ENCODE measurements at places on chromosomes 16 and 17. TPM values are rescaled to one million over a fixed set of nuclear protein-coding genes. Genes with fewer than 3 reads are reported as not detected.
A peak's percentile ranks its signal among the peaks of the same experiment; 100 is the strongest.

The TP53TG3F gene
- polyA plus RNA-seq = not detected

The KSR1 gene
- polyA plus RNA-seq = 21.9 TPM

- DNase-seq = no peak
Measured at GRCh38 chr16:85986931-85987749, 88.2 kb downstream of the IRF8 start.

The PRSS22 gene
- polyA plus RNA-seq = not detected

DNA sequence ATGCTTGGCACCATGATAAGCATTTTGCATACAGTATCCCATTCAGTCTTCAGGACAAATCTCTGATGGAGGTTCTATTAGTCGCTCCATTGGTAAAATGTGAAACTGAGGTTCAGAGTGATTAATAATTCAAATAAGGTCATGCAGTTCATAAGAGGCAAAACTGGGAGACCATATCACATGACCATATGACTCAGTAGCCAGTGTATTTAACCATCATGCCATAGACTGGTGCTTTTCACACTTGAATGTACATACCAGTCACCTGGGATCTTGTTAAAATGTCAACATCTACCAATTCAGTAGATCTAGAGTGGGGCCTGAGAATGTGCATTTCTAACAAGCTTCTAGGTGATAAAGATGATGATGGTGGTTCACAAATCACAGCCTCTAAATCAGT, 4.3 kb downstream of the ACSM3 start:
- no peak for DNase-seq

The ZNF469 gene
- 13.3 TPM for polyA plus RNA-seq

DNA sequence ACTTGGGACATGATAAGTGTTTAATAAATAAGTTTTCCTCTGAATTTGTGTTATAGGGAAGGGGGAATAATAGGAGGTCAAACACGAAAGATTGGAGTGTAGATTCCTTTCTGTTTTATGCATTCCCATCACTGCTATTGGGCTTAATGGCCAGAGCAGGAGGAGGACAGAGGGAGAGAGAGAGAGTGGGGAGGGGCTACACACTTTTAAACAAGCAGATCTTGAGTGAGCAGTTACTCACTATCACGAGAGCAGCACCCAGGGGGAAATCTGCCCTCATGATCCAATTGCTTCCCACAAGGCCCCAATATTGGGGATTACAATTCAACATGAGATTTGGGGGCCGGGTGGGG, 505.0 kb downstream of the GRIN2A start:
- DNase-seq = no peak

GRCh38 chr17:28716740-28717577, 709 bp downstream of the RAB34 start:
- DNase-seq = peak; percentile 19

- DNase-seq = peak; percentile 98
Measured at GRCh38 chr16:87492721-87493607, at the start of gene ZCCHC14. ZCCHC14 (minus strand) TSS chr16:87493024; CDS start chr16:87492238, 786 bp downstream.

DNA sequence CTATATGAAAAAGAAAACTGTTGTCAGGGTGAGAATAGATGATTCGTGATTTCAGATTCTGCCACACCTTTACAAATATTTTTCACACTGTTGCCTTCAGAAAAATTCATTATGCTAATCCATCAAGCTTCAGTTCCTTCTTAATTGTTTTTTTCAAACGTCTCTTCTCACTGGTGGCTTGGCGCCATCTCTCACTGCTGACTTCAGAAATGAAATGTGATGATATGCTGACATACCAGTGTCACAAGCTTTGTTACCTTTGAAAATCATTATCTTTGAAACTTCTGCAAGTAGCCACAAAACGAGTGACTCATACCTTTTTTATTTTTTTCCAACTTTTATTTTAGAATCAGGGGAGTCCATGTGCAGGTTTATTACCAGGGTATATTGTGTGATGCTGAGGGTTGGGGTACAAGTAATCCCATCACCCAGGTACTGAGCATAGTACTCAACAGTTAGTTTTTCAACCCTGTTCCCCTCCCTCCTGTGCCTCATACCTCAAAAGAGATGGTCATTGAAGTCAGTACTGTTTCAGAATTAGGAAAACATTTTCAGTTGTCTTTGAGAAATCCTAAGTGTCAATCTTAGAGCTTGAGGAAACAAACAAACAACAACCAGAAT, 14.0 kb upstream of the KRT222 start:
- no peak for DNase-seq

DNA sequence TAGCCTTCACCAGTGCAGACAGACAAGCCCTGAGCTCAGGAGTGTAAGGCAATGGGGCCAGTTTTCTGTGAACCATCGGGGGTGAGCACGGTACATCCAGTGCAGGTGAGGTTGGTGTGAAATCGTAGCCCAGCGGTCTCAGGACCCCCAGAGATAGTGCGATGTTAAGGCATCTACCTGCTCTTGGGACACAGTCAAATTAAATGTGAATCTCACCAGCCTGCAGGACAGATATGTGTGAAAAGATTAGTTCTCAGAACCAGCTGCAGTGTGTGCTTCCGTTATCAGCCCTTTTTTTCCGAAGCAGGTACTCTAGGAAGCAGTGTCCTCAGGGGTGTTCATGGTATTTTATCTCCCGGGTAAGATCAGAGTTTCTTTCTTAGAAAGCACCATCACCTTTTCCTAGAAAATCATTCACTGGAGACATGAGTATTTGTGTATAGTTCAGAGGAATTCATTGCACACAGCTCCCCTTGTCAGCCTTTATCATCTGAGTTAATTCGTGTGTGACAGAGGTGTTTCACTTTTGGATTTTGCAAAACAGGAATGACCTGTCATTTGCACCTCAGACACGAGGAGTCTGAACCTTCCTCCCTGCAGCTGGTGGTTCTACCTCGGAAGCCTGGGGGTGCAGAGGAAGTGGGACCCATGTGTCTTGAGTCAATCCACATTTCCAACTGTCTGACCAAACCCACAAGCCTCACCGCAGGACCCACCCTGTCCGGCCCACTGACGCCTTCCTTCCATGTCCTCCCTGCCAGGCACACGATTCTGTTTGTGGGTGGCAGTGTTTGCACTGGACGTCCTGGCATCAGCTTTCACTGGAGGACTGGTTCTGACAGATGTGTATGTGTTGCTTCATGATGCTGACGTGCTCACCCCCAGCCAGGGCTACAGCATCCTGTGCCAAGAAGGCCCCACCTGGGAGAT, 107.8 kb downstream of the CLEC16A start:
- DNase-seq = no peak

The CES4A gene
- 4.0 TPM for polyA plus RNA-seq

The SLC16A6 gene
- 0.29 TPM for polyA plus RNA-seq

- DNase-seq = no peak
Measured at GRCh38 chr17:21357281-21357680, 18.9 kb upstream of the KCNJ12 start.

DNA sequence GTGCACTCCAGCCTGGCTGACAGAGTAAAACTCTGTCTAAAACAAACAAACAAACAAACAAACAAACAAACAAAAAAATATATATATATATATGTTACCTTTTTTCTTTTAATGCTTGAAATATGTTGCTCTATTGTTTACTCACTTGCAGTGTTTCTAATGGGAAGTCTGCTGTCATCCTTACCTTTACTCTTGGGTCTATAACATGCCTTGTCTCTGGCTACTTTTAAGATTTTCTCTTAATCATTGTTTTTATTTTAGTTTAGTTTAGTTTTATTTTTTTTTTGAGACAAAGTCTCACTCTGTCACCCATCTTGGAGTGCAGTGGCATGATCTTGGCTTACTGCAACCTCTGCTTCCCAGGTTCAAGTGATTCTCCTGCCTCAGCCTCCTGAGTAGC, 16.1 kb upstream of the TNRC6A start:
- DNase-seq = no peak

The C16orf89 gene
- polyA plus RNA-seq = 0.17 TPM

GRCh38 chr16:10635365-10636021, 55.1 kb upstream of the EMP2 start:
- no peak for DNase-seq

- peak; percentile 81 for DNase-seq
Measured at GRCh38 chr17:34300652-34301370, 15.3 kb downstream of the CCL11 start.

The KRT13 gene
- 0.56 TPM for polyA plus RNA-seq

DNA sequence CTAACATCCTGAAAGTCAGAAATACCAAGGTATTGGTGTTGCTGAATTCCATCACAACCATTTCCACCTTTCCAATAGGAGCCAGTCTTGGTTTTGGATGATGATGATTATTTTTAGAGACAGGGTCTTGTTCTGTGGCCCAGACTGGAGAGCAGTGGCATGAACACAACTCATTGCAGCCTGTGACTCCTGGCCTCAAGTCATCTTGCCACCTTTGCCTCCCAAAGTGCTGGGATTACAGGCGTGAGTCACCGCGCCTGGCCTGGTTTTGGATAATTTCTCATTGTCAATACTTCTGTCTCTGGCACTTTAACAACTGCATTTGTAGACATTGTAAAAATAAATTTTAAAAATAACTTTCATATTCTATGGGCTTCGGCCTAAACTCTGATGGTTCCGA, 22.6 kb downstream of the STAT5B start:
- DNase-seq = no peak

DNA sequence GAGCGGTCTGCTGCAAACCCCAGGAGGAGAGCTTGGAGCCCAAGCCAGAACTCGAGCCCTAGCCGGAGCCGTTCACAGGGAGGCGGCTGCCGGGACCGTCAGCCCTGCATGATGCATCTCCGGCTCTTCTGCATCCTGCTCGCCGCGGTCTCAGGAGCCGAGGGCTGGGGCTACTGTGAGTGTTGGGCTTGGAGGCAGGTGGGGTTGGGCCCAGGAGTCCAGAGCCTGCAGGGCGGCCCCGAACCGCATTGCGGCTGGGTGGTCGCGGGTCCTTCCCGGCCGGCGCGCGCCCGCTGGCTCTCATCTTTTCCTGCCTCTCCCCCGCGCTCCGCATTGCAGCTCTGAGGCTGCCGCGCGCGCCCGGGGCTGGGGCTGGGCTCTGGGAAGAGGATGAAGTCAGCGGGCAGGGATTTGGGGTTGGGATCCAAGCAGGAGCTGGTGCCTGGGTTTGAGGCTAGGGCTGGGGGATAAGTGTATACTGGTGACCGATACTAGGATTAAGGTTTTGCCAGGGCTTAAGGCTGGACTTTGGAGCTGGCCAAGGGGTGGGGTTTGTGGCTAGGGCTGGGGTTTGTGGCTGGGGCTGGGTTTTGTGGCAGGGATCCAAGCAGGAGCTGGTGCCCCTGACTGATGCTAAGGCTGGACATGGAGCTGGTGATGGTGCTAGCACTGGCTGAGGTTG, 532 bp downstream of the CNTNAP1 start:
- peak; percentile 45 for DNase-seq

- no peak for DNase-seq
Measured at GRCh38 chr16:4990415-4990814, 32.3 kb downstream of the SEC14L5 start.

DNA sequence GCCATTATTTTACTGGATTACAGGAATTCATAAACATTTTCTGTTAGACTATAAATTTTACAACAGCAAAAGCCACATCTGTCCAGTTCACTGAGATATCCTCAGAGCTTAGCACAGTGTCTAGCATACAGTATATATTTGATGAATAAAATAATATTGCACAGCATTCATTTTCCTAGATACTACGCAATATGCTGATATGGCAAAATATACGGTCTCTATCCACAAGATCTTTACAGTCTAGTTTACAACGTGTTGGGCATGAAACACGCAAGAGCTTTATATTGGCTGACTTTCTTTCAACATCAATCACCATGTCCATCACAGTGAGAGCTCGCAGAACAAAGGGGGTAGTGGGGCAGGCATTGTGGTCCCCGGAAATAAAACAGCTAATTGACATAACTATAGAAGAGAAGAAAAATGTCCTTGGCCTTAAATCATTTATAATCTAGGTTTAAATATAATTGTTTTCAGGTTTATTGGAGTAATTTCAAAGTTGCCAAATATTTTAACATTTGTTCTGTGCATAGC, 43.5 kb downstream of the ZNF652 start:
- no peak for DNase-seq

The CD300A gene
- not detected for polyA plus RNA-seq

GRCh38 chr16:30033270-30033669, 2.2 kb upstream of the TLCD3B start:
- no peak for DNase-seq

The OTOP2 gene
- not detected for polyA plus RNA-seq

The KRTAP2-2 gene
- not detected for polyA plus RNA-seq

The MEIOC gene
- polyA plus RNA-seq = 0.37 TPM

- DNase-seq = no peak
Measured at GRCh38 chr17:41539979-41540701, 12.0 kb upstream of the KRT19 start.

DNA sequence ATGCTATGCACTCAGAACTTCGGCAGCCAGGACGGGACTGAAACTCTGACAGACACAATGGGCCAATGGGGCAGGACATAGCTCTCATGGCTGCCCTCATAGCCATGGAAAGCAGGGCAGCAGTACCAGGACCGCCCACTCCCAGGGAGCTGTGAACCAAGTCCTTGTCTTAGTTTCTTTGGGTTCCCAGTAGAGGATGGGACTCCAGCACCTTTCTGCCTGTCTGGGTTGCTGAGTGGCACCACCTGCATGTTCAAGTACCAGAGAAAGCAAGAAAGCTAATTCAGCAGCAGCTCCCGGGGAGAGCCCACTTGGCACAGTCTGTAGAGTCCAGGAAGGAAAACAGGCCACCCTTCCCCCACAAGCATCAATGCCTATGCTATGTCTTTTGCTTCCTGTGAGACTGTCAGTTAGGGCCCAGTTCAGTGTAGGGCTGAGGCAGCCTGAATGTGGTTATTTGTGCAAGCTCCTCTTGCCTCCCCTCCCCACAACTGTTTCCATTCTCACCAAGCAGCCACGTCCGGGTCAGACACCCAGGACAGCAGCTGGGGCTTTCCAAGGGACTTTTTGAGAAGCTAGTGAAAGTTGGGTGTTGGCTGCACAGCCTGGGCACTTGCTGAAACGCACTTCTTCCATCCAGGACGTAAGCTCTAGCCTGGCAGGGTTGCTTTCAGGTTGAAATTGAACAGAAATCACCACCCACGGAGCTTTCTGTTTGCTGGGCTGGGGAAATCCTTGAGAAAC, 7.8 kb downstream of the SUPT4H1 start:
- DNase-seq = no peak

DNA sequence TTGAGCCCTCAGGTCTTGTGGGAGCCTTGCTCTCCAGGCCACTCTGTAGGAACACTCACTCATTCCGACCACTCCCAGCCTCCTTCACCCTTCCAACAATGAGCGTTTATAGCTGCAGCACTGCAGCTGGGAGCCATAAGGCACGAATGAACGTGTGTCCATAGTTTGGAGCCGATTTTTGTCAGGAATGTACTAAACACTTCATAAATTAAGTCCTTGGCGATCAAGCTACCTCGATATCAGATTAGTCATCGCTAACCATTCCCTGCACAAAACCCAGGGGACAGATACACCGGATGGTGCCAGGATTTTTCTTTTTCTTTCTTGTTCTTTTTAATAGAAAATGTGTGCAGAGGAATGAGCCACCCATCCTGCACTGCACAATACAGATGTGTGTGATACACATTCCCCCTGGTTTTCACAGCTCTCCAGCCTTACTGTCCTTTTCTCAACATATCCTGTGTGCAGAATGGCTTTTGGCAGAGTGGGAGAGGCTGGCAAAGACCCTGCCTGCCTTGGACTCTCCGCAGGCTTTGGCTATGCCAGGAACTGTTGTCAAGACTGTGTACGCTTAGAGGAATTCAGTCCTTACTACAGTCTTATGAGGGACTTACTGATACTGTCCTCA, 68.4 kb upstream of the ELAC2 start:
- DNase-seq = no peak
